ENCODE measurements at places on chromosomes 3 and 15.

DNA sequence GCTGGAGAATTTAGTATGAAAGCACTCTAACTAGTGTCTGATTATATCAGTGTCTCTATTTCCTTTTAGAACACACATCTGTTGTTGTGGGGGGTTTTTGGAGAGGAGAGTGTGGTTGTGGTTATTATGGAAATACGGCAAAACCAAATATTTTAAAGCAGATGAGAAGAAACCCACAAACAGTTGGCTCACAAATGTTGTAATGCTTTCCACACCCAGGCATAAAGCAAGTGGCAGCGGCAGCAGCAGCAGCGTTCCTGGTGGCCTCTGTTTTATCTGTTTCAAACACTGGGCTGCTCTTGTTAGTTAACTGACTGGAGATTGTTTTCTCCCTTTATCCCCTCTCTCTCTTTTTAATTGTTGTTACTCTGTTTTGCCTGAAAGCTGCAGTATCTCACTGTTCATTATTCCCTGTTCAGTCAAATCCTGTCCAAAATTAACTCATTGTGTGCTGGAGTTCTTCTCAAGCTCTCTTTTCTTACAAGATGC, 1045.5 kb upstream of the NR2F2 start:
- DNase-seq: peak; percentile 24

- no peak for DNase-seq
Measured at GRCh38 chr3:122767540-122768372, 25.9 kb downstream of the HSPBAP1 start.

DNA sequence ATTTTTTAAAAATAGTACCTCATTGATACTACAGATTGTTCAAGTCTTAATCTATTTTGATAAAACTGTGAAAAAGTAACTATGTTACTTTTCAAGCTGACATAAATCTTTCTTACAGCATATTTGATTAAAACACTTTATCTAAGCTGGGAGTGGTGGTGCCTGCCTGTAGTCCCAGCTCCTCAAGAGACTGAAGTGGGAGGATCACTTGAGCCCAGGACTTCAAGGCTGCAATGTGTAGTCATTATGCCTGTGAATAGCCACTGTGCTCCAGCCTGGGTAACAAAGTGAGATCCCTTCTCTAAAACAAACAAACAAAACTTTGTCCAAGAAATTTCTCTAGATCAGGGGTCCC, 59.6 kb upstream of the NEDD4 start:
- no peak for DNase-seq

DNA sequence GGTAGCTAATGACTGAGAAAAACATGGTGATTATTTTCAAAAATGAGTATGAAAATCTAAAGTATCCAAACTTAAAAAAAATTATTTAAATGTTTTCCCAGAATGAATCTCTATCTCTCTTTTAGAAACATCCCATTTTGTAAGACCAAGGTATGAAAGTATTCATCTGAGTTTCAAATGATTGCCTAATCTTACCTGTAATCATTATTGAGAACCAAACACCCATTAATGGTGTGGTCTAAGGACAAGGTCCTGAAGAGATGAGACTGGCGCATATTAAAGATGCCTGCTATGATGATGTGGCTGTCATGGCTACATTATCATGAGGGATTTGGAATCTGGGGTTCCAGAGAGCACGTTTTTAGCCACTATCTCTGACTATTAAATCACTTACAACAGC, 165.5 kb downstream of the VGLL4 start:
- DNase-seq: no peak

- peak; percentile 46 for DNase-seq
Measured at GRCh38 chr3:12870942-12871341, 29.6 kb upstream of the RPL32 start.

DNA sequence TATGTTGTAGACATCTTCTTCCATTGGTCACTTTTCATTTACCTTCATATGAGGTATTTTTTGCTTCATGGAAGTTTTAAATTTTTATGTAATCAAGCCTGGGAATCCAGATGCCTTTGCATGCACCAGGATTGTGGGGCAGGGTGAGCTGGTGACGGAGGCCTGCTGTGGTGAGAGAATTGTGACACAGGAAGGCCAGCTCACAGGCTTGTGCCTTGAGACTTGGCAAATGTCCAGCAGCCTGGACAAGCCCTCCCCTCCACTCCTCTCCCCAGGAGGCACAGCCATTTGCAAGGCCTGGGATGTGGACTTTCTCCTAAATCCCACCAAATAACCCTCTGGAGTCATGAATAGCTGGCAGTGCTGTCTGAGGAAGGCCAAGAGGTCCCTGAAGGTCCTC, 67.4 kb downstream of the RHCG start:
- no peak for DNase-seq

GRCh38 chr3:184584464-184584891, 22.9 kb downstream of the EPHB3 start:
- DNase-seq: no peak

DNA sequence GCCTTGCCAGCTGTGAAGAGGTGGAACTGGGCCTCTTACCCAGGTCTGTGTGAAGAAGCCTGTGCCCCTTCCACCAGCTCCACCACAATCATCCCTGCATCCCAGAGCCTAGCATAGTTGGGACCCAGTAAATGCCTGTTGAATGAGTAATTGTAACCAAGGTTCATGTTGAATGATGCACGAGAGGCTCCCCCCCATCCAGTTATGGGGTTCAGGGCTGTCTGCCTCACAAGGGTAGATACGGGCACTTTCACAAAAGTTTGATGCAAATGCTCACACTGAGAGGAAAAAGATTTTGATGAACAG, 29.5 kb upstream of the TSEN2 start:
- DNase-seq: no peak

GRCh38 chr3:113771993-113772392, 25.2 kb downstream of the ATP6V1A start:
- DNase-seq: no peak

DNA sequence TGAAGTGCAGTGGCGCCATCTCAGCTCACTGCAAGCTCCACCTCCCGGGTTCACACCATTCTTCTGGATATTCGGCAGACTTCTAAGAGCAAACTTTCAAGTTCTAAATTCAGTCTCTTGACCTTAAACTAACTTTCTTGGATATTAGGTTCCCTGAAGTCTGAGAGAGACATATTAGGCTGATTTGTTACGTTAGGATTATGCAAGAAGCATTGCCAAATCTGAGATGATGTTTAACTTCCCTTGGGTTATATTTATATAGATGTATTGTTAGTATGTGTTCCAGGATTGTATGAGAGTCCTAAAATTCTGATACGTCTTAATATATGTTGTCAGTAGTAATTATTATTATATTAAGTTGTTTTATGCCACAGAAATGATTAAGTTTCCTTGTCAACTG, 80.1 kb downstream of the SLC6A1 start:
- no peak for DNase-seq

- no peak for DNase-seq
Measured at GRCh38 chr15:33738941-33739664, 229.2 kb upstream of the CHRM5 start.

- DNase-seq: no peak
Measured at GRCh38 chr3:109143646-109144045, 7.1 kb downstream of the C3orf85 start.

GRCh38 chr3:16512435-16513140, 911 bp downstream of the RFTN1 start:
- DNase-seq: peak; percentile 79

GRCh38 chr15:77819048-77819850, 186.5 kb upstream of the LINGO1 start:
- no peak for DNase-seq

GRCh38 chr3:136750897-136751315, 1.3 kb downstream of the STAG1 start:
- DNase-seq: no peak

GRCh38 chr3:187318819-187319616, 27.5 kb upstream of the MASP1 start:
- no peak for DNase-seq

DNA sequence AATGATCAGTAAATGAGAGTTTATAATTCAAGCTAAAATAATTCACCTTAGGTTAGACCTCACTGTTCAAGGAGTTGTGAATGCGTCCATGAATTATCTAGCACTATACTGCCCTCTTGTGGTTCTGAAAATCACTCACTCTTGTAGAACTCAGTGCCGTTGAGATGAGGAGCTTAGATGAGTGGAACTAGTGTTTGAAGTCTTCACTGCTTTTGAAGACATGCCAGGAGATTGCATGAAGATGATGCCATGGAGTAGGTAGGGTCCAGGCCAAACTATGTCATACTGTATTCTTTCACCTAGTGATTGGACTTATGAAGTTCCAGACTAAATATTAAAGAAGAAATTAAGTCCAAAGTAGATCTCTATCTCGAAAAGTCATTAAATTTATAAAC, 28.8 kb downstream of the LYSMD4 start:
- peak; percentile 54 for DNase-seq

GRCh38 chr15:46304321-46304720, 669.5 kb downstream of the SQOR start:
- no peak for DNase-seq

- no peak for DNase-seq
Measured at GRCh38 chr3:27623085-27623753, 98.9 kb downstream of the EOMES start.

DNA sequence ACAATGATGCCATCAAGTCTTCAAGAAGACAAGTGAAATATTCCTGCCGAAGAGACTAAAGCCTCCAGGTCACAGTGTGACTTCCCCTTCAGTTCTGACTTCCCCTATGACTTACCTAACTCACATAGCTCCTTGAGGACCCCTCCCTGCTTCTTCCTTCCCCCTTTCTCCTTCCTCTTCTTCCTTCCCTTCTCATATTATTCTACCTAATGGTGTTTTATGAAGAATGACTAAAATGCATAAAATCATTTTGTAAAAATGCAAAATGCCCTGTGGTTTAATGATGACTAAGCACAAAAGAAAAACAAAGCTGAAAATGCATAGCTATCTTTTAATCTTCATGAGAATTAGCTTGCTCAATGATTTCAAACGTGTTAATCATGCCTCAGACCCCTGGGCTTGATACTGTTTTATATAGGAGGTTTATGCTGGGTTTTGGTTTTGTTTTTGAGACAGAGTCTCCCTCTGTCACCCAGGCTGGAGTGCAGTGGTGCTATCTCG, 26.1 kb upstream of the TM4SF4 start:
- no peak for DNase-seq

DNA sequence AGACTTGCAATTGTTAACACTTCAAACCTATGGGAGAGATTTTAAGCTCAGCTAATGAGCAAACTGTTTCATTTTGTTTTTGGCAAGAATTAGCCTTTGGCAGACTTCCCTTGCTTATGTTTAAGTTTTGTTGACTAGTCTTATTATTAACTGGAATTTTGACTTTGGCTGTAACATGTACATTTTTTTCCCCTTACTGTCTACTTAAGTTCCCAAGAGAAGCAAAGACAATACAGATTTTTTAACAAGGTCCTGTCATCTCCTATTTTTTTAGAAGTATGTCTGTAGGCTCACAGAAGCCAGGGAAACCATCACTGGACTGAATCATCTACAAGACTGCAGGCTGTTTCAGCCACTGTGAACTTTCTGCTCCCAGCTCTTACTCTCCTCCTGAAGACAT, 74.3 kb downstream of the DGKG start:
- no peak for DNase-seq

DNA sequence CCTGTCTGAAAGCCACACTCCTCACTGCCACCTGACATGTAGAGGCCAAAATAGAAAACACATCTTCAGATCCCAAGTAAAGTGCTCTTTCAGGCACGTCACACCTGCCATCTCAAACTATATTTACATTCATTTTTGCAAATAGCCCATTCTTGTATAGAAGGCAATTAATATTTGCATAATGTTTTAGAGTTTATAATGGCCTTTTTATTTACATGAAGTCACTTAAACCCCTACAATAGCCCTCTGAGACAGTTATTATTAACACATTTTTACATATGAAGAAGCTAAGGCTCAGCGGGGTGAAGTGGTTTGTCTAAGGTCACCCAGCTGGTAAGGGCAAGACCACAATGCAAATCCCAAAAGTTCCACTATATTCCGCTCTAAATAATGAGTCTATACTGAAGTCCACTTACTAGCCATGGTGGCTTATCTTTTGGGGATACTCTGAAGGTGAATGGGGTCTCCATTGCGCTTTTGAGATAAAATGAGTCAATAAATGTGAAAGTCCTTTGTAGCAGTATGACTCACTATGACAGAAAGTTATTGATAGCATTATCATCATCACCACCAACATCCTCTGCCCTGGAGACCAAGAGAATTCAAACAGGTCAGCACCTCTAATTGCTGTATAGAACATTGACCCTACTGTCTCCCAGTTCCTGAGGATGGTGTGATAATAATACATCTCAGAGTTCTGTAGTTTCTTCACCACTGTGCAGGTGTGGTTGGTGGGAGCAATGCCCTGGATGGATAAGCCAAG, 155.9 kb upstream of the BCL6 start:
- no peak for DNase-seq

- no peak for DNase-seq
Measured at GRCh38 chr3:179603831-179604230, 607 bp downstream of the MRPL47 start.

DNA sequence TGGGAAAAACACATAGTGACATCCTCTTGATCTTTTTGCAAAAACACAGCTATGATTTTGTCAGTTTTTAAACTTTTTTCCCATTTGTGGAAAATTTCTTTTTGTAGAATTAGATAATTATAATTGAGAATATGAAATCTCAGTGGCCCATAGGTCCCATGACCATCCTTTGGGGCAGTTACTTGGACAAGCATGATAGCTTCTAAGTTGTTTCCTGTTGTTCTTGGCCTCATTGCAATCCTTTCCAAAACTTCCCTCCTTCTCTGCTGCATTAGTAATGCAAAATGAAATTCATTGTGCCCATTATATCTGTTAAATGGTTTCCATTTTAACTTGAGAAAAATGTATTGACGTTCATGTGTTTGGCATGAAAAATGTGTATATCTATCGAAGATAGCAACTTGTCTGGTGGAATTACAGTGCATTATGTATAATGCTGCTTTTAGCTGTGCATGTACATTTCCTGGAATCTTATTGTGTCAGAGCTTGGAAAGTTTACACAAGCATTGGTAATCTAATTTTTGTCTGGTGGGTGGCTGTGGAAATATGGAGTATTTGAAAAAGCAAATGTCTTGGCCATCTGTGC, 70.0 kb downstream of the MDFIC2 start:
- no peak for DNase-seq

DNA sequence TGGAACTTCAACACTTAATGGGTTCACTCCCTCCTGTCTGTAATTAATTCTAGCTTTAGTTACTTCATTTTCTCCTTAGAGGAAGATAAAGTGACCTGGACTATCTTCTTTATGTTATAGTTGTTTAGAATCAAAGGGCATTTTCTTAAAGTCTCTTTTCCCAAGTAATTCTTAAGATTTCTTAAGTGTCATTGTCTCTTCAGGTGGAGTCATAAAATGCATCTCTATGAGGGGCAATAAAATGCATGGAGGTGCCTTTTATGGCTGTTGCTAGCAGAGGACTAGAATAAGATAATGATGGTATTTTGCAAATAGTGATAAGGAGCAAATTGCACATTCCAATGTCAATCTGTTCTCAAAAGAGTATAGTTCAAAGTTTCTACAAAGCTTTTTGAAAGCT, 34.5 kb downstream of the CNTN4 start:
- no peak for DNase-seq
